ENCODE measurements at places on chromosomes 2 and 18.

- DNase-seq: no peak
Observed at GRCh38 chr2:23404426-23404825, 19.4 kb downstream of the KLHL29 start.

DNA sequence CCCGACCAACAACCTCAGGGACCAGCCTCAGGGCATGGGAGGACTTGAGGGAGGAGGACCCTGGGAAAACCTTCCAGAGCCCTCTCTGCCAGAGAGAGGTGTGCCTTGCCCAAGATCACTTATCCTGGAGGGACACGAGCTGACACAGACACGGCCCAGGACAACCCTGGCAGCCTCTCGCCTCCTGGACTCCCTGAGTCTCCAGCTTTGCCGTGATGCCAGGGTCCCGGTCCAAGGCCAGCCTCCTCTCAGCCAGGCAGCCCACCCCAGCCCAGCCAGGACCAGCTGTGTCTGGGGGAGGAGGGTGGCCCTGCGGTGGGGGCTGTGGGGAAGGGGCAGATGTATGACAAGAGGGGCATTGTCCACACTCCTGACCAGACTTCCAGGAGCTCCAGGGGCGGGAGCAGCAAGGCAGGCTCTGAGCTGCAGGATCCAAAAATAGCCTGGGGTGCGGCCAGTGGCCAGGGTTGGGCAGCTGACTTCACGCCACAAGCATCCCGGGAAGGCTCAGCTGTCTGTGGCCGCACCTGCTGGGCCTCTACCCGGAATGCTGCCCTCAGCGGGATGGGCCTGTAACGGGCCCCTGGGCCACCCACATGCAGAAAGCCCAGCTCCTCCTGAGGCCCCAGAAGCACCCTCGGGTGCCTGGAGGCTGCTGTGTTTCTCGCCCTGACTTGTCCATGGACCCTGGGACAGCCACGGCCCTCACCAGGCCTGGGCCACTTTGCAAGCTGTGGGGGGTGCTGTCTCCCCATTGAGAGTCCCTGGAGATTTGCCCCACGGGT lies 65.5 kb upstream of the GPC1 start:
- DNase-seq: no peak

DNA sequence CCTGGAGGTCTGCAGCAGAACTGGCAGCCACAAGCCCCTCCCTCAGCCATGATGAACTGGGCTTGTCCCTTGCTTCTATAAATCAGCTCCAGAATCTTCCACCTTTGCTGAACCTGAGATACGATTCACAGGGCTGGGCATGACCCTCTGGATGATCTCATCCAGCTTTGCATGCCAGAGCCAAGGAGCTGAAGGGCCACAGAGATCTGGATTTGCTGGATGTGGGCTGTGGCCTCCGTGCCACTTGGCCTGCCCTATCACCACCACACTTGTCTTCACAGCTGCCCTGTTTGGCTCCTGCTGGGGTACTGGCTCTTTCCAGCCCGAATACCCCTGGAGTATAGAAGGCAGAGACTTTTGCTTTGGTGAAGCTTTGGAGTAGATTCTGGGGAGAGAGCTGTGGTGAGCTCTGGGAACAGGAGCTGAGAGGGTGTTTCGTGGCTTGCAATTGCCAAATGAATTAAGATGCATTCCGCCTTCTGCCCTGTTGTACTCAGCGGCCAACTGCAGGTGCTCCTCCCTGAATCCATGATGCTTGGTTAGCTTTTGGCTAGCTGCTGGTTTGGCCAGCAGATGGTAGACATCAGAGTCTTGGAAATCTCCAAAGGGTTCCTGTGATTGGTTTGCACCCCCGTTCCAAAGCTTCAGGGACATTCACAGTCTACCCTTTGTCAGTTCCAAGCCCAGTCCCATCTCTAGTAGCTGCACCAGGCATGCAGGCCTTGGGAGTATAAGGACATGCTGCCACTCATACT lies 30.9 kb upstream of the GIGYF2 start:
- no peak for DNase-seq

DNA sequence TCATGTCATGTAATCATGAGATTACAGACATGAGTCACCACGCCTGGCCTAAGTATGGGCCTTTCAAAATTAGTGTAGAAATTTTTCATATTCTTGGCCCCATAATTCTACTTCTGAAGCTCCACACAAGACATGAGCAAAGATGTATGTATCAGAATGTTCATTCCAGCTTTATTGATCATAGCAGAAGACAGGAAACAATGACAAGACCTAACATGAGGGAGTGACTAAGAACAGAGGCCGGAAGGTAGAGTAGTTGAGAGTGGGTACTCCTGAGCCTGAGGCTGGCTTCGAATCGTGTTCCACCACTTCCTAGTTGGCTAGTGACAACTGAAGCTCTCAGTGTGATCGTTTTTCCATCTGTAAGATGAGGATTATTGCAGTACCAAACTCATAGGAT lies 89.3 kb downstream of the ARMC9 start:
- no peak for DNase-seq

- DNase-seq: no peak
Observed at GRCh38 chr2:233490831-233491230, 75.8 kb downstream of the USP40 start.

DNA sequence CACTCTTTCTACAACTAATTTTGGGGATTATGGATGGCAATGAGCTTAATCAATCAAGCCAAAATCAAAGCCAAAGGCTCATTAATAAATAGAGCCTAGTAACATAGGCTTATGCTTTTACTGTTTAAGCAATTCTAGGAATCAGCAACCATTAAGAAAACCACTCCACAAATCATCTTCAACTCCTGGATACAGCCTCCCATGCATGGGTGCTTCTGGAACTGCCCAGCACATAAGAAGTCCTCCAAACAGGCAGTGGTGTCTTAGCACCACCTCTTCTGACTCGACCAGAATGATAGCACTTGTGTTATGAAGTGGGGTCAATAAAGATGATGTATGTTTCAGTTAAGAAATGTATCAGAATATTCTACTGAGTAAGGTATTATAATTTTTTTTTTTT lies 104.4 kb upstream of the SERPINE2 start:
- DNase-seq: no peak

GRCh38 chr2:240620149-240620731 lies 5.0 kb upstream of the GPR35 start:
- DNase-seq: no peak

- no peak for DNase-seq
Observed at GRCh38 chr2:68834737-68835376, 36.3 kb downstream of the BMP10 start.

- DNase-seq: no peak
Observed at GRCh38 chr2:239027391-239028252, 179.7 kb downstream of the TWIST2 start.

- no peak for DNase-seq
Observed at GRCh38 chr2:73997813-73998212, 13.1 kb downstream of the TET3 start.

- DNase-seq: no peak
Observed at GRCh38 chr2:157838442-157839161, 37.5 kb downstream of the ACVR1 start.

DNA sequence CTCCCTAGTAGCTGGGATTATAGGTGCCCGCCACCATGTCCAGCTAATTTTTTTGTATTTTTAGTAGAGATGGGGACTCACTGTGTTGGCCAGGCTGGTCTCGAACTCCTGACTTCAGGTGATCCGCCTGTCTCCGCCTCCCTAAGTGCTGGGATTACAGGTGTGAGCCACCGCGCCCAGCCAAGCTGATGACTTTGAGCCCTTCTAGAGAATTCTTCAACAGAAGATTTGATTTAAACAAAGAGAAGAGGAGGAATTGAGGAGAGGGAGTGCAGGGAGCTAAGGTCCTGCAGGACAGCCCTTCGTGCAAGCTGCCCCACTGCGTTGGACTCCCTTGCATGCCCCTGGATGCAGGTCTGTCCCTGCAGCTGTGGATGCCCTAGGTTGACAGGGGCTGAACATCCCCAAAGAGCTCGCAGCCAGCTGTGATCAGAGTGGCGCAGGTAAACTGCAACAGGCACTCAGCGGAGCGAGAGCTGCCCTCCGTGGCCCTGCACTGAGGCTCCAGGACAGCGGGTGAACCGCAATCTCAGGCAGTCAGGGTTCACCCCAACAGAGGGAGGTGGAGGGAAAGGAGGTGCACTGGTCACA lies 13.7 kb downstream of the ADRA2B start:
- DNase-seq: no peak

DNA sequence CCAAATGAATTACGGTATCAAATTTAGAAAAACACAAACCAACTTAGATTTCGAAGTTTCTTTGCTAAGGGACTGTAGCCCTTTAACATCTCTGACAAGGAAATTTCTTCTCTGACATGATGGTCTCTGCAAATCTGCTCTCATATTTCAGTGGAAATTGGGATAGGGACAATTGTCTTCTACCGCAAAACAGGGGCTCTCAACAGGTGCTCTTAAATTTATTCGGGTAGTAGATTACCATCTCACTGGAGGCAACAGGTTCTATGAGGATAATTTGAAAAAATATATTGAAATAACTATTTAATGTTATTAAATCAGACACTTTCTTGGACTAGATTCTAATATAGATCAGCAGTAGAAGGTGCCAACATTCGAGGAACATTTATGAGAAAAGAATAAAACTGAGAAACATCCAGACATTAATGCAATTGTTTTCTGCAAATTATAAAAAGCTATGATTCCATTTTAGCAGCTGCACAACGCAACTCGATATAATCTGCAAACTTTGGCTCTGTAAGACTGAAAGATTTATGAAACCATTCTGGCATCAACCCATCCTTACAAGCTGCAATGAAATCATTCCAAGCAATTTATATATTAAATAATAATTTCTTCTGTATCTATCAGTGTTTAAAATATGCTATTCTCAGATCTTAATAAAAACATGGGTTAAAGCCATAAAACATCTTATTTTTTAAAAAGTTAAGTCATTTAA lies 10.0 kb upstream of the BCL2 start:
- no peak for DNase-seq

DNA sequence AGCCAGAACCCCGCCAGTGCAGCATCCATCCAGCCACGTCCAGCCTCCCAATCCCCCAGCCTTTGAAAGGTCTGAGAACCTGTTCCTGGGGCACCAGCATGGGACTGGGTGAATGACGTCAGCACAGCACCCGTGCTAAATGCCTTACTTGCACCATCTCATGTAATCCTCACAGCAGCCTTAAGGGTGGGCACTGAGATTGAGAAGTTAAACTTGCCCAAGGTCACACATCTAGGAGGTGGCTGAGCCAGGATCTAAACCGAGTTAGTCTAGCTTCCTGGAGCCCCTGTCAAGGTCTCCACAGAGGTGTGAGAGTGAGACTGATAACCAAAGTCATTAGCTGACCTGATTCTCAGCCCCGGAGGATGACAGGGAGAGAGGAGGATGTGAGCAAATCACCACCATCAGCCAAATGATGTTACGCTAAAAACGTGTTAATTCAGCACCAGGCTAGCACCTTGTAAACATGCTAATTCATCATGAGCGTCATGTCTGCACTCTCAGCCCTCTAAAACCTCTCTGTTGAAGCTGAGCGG lies 4.6 kb downstream of the CD8A start:
- DNase-seq: no peak

- DNase-seq: no peak
Observed at GRCh38 chr18:49510393-49511115, 23.5 kb upstream of the C18orf32 start.

DNA sequence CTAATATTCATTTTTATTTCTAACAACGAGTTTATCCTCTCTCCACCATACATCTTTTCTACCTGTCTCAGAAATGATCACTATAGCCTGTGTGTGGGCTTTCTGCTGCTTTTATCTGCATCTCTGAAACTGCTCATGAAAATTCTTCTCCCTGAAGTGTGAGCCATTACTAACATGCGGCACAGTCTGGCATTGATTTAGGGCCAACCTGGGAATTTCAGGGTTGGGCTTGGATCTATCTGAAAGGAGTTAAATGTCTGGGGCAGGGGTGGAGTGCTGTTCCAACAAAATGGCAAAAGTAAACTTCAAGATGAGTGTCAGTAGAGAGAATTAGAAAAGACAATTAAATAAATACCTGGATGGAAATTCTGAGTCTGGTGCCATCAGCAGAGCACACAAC lies 198.2 kb upstream of the OSR1 start:
- DNase-seq: no peak

- DNase-seq: no peak
Observed at GRCh38 chr2:176961775-176962619, 250.6 kb upstream of the HNRNPA3 start.

- DNase-seq: no peak
Observed at GRCh38 chr2:12075603-12076002, 329.2 kb downstream of the LPIN1 start.

DNA sequence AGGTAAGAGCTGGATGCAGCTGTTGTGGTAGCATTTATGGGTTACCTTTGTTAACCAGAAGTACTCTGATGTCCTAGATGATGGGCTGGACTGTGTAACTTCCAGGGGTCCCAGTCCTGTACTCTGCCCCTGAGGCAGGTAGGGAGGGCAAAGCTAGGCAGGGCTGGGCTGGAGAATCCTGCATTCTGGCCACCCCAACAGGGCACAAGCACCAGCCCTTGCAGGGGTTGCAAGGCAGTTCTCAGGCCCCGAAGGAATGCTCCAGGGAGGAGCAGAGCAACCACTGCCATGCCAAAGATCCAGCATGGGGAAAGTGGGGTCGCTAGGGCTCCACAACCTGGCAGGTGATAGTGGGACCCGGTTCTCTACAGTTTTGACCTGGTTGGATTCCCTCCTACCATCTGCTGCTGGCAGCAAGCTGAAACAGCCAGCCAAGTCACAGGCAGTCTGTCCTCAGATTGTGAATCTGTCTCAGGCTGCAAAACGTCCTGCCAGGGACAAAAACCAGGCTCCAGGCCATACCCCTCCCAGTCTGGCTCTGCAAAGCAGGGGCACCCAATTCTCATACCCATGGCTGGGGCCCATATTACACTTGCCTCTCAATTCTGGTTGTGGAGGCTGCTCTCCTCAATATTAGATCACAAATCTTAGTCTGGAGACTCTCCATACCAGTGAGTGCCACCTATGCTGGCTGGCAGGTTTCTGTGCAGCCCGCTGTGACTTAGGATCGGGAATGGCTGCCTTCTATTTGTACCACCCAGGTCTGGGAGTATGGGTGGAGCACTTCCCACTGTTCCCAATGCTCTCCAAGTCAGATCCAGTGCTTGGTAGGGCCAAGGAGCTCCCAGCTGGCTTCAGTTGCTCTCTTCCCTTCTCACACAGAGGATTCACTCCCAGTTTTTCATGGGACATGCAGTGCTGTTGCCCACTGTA lies 61.1 kb downstream of the SMCHD1 start:
- DNase-seq: no peak

DNA sequence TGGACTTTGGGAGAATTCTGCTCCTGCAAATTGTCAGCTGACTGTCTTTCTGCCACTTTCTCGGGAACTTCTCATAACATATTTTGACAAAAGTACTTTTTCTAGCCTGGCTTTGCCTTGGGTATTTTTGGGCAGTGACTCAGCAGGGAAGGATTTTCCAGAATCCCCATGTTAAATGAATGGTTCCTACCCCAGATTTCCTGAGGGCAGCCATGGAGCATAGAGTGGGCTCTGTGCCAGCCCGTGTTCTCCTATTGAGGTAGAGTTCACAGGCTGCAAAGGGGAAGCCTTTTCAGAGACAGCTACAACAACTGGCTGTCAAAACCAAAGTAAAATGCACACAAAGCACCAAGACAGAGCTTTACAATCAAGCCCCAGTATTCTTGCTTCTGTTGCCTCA lies 59.8 kb downstream of the BMP10 start:
- DNase-seq: no peak
